ENCODE measurements at places on chromosomes 6 and 20.
A peak's percentile ranks its signal among the peaks of the same experiment; 100 is the strongest.

DNA sequence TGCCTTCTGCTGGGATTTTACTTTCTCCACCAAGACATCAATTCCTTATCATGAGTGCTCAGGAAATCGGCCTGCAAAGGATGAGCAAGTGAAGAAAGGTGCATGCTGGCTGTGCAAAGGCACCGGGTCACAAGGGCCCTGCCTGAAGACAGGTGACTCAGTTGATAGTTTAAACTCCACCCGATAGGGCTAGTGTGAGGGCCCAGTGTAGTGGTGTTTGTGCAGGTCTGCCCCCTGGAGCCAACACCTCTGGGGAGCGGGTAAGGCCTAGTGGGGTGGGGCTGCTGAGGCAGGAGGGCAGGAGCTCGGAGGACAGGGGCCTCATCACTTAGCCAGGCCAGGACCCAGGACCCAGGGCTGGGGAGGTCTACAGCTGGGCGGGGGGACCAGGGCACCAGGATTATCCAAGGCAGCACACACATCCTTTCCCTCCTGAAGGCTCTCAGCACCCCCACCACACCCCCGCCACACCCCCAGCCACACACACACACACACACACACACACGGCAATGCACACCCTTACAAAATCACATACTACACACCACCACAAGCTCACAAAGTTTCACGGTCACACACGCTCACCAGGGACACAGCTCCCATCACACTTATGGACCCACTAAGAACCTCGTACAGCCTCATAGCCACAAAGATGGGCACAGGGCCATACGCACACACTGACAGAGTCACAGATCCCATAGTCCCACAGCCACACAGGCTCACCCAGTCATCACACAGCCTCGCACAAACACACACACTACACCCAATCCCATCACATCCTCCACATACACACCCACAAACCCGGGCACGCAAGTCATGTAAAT, 75.4 kb downstream of the GRM4 start:
- peak; percentile 30 for DNase-seq

DNA sequence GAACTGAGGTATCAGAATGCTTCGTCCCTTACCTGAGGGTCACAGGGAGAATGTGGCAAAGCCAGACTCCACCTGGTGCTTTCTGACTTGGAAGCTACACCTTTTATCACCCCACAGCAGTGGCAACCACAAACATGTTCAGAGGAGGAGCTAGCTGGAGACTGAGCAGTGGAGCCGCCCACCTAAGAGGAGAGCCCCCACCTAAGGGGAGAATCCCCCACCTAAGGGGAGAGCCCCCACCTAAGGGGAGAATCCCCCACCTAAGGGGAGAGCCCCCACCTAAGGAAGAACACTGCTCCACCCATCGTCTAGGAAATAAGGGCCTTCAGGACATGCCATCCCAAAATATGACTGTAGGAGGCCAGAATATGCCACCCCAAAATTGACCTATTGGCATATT, 4.0 kb downstream of the SLC52A3 start:
- no peak for DNase-seq

GRCh38 chr6:25630508-25631278, 21.3 kb upstream of the SCGN start:
- DNase-seq = no peak

- no peak for DNase-seq
These were observed 19.5 kb downstream of the SDCBP2 start for GRCh38 chr20:1309439-1309847.

- no peak for DNase-seq
These were observed 133.6 kb downstream of the MTHFD1L start for GRCh38 chr6:150999107-150999506.

GRCh38 chr6:43878823-43879495, 108.9 kb downstream of the VEGFA start:
- no peak for DNase-seq

GRCh38 chr20:22984606-22985005, 50.5 kb upstream of the SSTR4 start:
- no peak for DNase-seq

GRCh38 chr6:20266851-20267608, 54.8 kb upstream of the MBOAT1 start:
- DNase-seq = no peak

GRCh38 chr6:18328070-18328469, 59.1 kb upstream of the RNF144B start:
- DNase-seq = no peak

- DNase-seq = no peak
These were observed 101.2 kb upstream of the TIAM2 start for GRCh38 chr6:154893917-154894316.

- DNase-seq = no peak
These were observed 321.2 kb upstream of the ADGRB3 start for GRCh38 chr6:68313911-68314310.

DNA sequence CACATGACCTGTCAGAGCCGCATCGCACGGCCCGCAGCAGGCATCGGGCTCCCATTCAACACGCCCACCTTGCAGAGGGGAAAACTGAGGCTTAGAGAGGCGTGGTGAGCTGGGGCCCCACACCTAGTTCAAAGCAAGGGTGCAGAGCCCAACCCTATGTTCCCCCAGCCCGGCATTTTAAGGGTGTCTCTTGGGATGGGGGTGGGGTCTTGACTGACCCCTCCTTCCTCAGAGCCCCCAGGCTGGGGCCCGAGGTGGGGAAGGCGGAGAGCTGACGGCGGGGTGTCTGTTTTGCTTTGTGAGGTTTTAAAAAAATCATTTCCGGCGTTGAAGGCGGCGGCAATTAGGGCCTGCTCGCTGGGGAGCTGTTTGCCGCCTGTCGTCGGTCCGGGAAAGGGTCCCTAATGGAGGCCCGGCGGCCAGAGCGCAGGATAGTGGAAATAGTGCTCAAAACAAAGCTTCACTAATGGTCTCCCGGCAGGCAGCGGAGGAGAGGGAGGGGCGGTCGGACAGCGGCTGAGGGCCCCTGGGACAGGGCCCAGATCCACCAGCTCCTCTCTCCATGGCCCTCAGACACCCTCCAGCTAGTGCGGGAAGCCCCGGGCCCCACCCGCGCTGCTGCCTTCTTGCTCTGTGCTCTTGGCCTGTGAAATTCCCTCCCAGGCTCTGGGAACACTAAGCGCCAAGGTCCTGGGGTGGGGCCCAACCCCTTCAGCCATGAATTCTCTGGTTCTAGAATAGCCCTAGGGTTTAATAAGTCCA, 11.9 kb downstream of the VSTM2L start:
- DNase-seq = peak; percentile 61

GRCh38 chr6:95578106-95578410, 723 bp downstream of the MANEA start:
- DNase-seq = no peak

- DNase-seq = no peak
These were observed 781.0 kb upstream of the ADGRB3 start for GRCh38 chr6:67854098-67854497.

DNA sequence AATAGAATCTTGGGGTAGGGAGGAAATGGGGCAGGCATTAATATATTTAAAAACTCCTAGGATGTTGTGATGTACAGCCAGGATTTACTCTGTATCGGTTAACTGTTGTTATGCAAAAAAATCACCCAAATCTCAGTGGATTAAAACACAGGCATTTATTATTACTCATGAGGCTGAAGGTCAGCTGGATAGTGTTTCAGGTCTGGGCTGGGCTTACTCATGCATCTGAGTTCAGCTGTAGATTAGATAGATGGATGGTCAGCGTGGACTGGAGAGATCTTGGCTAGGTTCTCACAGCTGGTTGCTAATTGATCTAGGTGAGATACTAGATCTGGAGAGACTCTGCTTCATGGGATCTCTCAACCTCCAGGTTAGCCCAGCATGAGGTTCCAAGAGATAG, 131.4 kb downstream of the BTBD3 start:
- no peak for DNase-seq

DNA sequence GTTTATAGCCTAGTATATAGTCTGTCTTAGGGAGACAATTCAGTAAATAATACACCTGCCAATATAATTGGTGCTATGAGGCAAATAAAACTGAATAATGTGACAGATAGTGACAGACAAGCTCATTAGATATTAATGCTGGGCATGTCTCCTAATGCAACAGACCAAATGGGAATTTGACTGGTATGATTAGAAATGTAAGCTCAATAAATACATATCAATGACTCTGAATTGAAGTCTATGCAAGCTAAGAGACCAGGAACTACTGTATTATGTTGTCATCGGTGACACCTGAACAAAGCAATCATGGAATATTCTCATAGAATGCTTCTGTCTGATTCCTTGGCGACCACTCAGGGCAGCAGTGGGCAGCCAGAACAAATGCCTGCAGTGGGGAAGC, 2.5 kb upstream of the SNX3 start:
- DNase-seq = no peak

DNA sequence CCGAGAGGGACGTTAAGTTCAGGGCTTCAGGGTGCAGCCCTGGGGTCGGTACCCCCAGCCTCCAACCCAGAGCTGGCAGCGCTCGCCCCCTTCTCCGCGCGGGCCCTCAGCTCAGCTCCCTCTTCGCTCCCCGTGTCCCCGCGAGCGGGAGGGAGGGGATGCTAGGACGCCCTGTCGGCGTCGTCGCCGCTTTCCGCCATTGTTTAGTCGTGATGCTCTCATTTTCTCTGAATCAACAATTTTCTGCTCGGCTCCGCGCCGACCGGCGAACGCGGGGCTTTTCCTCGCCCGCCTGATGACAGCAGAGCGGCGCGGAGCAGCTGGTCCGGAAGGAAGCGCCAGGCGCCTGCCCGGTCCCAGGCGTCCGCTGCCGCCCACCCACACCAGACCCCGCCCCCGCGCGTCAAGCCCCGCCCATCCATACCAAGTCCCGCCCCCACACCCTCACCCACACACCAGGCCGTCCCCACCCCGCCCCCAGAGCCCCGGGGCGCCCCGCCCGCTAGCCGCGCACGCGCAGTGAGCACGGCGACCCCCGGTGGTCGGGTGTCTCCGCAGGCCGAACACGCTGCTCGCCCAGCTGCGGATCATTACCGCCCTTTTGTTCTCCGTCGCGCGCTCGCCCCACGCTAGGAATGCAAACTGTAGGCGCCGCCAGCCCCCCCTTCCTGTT, 50.1 kb upstream of the SLC32A1 start:
- peak; percentile 95 for DNase-seq

DNA sequence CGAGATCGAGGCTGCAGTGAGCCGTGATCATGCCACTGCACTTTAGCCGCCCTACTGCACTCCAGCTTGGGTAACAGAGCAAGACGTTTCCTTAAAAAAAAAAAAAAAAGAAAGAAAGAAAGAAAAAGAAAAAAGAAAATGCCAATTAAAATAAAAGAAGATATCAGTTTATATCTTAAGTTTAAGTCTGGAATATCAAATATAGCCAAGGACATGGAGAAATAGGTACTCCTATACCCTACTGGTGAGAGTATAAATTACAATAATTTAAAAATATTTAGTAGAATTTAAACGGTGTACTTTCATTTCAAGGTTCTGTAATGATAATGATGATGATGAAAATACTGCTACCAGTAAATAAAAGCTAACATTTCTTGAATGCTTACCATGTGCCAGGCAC, 3.8 kb upstream of the TRIM31 start:
- DNase-seq = no peak

DNA sequence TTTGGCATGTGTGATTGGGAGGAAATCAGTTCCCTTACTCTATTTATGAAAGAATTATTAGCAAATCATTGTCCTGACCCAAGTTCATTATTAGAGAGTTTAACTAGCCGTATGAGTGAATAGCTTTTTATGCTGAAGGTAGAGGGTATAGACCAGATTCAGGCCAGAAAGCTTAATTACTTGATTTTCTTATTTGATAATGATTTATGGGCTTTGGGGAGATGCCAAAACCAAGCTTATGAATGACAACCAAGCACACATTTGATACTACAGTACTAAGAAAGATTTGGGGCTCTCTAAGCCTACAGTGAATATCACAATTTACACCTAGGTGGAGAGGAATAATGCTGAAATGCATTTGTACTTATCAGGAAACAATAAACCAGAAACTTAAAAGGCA, 193.2 kb downstream of the ARHGAP18 start:
- no peak for DNase-seq

- no peak for DNase-seq
These were observed 54.4 kb downstream of the SNRNP48 start for GRCh38 chr6:7644417-7644816.

Data from nephron progenitor cell (in vitro differentiated cells).